ENCODE measurements at places on chromosomes 16 and 17.

DNA sequence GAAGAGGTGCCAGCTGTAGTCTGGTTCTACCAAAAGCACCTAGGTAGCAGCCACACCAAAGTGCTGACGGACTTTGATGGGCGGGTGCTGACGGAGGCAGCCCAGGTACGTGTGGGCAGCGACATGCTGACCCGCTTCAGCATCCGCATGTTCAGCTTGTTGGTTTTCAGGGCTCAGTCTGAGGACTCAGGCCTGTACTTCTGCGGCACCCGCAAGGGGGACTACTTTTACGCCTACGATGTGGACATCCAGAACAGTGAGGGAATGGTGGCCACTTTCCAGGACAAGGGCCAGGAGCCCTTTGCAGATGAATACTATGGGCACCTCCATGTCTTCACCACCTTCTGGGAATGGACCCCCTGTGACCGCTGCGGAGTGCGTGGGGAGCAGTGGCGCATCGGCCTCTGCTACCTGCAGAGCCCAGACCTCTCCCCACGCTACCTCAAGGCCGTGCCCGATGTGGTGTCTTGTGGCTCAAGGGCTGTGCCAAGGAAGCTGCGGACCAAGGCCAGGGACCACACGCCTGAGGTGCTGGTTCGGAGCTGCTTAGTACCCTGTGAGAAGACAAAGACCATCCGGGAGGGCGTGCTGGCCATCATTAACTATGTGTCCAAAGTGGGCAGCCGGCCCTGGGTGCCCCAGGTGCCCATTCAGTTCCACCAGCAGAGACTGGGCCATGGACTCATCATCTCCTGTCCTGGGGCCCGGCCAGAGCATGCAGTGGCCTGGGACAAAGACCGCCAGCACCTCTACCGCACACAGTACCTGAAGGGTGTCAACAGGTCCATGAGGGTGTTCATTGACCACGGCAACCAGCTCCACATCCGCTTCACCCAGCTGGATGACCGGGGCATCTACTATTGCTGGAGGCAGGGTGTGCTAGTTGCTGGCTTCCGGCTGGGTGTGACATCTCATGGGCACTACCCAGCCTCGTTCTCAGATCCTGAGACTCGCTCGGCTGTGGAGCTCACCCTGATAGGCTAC is 5.0 kb upstream of the EFTUD2 start:
- no peak for DNase-seq

- DNase-seq, result no peak
These were observed 19.8 kb downstream of the USP36 start for GRCh38 chr17:78820841-78821240.

- DNase-seq, result no peak
These were observed 20.2 kb upstream of the SHISA9 start for GRCh38 chr16:12881182-12881581.

DNA sequence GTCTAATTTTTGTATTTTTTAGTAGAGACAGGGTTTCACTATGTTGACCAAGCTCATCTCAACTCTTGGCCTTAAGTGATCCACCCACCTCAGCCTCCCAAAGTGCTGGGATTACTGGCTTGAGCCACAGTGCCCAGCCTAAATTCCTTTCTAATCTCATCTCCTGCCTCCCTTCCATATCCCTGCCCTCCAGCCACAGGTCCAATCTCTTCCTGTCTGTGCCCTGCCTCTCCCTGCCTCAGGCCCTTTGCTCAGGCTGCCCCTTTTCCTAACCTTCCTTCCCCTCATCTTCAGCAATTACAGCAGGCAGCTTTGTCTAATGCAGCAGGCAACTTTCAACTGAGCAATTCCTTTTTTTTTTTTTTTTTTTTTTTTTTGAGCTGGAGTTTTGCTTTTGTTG is 46.8 kb downstream of the CFAP20 start:
- DNase-seq, result no peak

- DNase-seq, result no peak
These were observed 129.2 kb upstream of the MYOCD start for GRCh38 chr17:12536472-12536871.

DNA sequence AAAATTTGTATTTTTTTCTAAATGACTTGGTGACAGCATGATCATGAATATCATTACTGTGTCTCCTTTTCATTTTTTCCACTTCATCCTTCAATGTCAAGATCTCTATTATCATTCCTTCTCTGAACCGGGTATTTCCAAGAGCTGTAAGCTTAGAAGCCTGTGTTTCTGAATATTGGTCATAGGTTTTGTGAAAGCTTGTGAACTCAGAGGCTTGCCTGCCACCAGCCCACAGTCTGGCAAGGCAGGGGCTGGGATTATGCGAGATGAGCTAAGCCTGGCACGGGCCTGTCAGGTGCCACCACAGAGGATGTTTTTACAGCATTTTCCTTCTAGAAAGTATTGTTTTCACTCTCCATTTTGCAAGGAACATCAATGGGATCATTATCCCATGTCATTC is 92.8 kb downstream of the MYH10 start:
- no peak for DNase-seq

DNA sequence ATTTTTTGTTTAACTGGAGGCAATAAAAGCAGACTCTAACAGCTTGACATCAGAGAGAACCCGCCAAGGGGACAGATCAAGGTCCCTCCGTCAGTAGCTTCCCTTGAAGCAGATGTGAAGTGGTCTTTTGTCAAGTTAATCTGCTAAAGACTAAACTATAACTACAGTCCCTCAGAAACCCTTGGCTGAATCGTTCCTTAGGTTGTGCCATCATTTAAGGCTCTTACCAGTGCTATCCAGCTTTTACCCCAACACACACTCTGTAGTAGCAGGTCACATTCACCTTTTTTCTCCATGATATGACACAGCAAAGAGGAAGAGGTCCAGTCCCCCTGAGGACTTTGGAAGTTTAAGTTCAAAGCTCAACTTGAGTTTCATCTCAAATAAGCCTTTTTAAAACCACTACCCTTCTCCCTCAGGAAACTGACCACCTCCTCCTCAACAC is 49.7 kb downstream of the ERN1 start:
- no peak for DNase-seq

- DNase-seq, result no peak
These were observed 109.3 kb upstream of the TNRC6C start for GRCh38 chr17:77849239-77849638.

- DNase-seq, result no peak
These were observed 72.7 kb downstream of the OMG start for GRCh38 chr17:31224366-31224765.

DNA sequence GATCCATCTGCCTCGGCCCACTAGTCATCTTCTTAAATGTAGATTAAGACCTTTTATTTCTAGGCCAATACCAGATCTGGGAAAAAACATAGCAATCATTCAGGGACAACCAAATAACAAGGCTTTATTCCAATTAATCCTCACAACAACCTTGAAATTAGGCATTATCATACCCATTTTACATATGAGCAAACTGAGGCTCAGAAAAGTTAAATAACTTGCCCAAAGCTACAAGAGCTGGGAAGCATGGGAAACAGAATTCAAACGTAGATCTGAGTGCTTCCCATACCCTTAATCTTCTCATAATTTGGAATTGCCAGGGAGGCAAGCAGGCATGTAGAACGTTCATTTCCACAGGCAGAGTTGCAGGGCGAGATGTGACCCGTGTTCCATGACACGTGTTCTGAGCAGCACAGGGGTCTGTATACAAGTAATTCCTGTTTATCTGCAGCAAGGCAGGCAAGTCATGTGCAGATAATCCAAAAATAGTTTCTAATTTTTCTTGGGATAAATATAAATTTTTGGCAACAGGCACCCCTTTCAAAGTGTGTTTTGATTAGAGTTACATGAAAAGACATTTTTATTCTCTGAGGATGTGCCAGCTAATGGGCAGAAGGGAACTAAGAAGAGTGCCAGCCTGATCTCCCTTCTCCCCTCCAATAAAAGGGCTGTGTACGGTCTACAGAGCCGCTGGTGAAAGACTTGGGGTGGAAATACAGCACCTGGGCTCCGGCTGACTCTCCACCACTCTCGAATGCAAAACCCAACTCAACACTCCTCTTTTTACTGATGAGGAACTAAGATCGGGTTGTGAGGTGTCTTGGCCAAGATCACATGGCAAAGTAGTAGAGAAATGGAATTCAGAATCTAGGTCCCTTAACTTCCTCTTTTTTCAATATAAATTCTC is 27.7 kb upstream of the MYOCD start:
- DNase-seq, result no peak

GRCh38 chr16:1812732-1813163 is 13.9 kb downstream of the HAGH start:
- DNase-seq, result peak; percentile 1

DNA sequence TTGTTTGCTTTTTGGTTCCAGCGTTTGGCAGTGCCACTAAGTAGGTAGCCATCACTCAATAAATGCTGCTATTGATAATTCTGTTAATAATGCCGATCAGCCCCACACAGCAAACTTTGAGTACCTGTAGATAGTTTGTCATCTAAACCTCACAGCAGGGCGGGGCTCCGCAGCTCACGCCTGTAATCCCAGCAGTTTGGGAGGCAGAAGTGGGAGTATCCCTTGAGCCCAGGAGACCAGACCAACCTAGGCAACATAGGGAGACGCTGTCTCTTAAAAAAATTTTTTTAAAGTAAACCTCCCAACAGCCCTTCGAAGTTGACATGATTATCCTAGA is 1.6 kb downstream of the BFAR start:
- no peak for DNase-seq

DNA sequence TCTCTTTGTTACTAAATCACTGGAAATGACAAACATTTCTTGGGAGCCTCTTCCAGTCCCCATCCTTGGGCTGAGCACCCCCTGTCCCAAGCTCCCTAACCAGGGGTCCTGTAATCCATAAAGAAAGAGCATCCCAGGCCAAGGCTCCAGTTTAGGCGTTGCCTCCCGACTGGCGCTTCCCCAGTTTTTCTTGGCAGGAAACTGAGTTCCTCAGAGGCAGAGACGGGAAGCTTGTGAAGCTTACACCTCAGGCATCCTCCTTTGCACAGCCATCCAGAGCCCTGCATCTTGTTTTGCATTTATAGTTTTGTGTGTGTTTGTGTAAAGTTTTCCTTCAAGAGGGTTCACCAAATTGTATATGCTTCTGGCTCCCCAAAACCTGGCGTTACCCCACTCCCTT is 7.1 kb downstream of the COPZ2 start:
- DNase-seq, result no peak

DNA sequence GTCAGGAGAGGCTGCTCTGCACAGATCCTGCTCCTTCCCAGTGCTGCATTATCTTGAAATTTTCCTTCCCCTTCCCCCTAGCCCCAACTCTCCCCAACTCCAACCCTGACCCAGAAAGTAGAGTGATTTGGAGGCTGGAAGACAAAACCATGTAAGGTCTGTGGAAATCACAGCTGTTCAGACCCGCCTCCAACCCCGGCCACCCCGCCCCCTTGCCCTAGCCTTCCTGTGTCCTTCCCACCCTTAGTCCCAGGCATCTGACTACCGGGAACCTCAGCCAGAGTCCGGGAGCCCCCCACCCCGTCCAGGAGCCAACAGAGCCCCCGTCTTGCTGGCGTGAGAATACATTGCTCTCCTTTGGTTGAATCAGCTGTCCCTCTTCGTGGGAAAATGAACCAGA is at the start of gene AOC3:
Gene AOC3 (plus strand): TSS at position 246 of the 400 bp plus-strand sequence. CDS start 145 bp downstream, at position 391.
- no peak for DNase-seq

DNA sequence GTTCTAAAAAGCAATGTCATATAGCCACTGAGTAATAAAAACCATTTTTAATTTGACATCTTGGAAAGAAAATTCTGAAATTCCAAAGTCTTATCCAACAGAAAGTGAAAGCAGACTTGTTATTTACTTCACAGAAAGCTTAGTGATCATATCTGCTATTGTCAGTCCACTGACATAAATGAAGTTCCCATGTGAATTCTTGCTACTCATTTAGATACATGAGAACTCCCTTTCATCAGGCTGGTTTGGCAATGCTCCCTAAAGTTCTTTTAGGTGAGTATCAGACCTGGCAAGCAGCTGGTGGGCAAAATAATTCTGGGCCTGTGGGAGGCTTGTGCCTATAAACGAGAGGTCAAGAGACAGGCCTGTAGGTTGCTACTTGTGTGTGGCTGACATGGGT is 23.4 kb downstream of the NME2 start:
- no peak for DNase-seq

DNA sequence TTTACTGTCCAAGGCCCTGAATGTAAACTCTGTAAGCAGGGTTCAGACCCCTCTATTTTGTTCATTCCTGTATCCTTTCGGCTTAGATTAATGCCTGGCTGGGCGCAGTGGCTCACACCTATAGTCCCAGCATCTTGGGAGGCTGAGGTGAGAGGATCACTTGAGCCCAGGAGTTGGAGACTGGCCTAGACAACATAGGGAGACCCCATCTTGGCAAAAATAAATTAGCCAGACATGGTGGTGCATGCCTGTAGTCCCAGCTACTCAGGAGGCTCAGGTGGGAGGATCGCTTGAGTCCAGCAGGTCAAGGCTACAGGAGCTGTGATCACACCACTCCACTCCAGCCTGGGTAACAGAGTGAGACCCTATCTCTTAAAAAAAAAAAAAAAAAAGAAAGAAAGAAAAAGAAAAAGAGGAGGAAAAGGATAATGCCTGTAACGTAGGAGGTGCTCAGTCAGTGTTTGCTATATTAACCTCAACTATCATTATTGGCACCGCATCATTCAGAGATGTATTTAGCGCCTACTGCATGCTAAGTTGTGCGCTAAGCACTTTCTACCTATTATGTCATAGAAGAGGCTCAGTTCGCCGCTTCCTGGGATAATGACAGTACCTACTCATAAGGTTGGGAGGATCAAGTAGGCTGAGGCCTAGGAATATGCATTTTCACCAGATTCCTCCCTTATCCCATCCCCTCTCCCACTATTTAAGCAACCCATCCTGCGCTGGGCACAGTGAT is 5.0 kb downstream of the SOCS1 start:
- DNase-seq, result no peak

- DNase-seq, result no peak
These were observed 118.3 kb downstream of the RAB11FIP4 start for GRCh38 chr17:31509805-31510177.

Data from NCI-H1105 treated with DMSO at 0.1 percent for 48 hours (cell line).